Osteoblast (primary cell): ENCODE measurements at places on chromosomes 4 and X. TPM values are rescaled to one million over a fixed set of nuclear protein-coding genes. Genes with fewer than 3 reads are reported as not detected.

The REPS2 gene
- total RNA-seq = 0.59 and 0.72 TPM in 2 replicates

- no peak for DNase-seq
These were observed 593.3 kb downstream of the KCTD8 start for GRCh38 chr4:43855283-43855682.

- DNase-seq = no peak
These were observed 120.0 kb upstream of the ZDHHC15 start for GRCh38 chrX:75642811-75643361.

- DNase-seq = no peak
These were observed 13.1 kb upstream of the COQ2 start for GRCh38 chr4:83297548-83298260.
